Effector CD4-positive, alpha-beta T cell (primary cell): ENCODE measurements at places on chromosomes 1 and 21.

GRCh38 chr1:53592521-53592982, 133.4 kb downstream of the DMRTB1 start:
- DNase-seq: no peak

GRCh38 chr21:20169812-20170576, 828.2 kb upstream of the NCAM2 start:
- no peak for DNase-seq

DNA sequence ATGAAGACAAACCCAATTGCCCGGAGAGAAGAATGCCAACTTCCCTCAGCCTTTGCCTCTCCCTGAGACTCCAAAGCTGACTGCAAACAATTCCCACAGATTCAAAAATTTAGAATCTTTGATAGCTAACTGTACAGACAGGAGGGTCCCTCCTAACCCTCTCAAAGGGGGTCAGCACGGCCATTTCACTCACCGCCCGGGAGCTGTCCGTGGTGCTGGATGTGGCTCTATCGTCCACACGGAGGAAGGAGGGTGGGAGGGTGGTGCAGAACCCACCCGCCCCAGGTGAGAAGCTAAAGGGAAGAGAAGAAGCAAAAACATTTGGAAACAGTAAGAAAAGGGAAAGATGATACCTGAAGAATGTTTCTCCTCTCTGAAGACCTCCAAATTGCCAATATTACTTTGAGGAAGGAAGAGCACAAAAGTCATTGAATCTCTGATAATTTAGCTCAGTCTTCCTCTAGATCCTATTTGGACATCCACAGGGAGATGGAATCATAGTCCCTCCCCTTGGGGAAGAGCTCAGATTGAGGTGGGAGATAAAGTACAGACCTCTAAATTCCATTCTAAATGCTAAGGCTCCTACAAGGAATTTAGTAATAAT, 45.6 kb downstream of the RHBG start:
- no peak for DNase-seq

- DNase-seq: no peak
These were observed 206.7 kb upstream of the C1orf87 start for GRCh38 chr1:60280256-60280655.
